ENCODE measurements at places on chromosomes 2 and 18. TPM values are rescaled to one million over a fixed set of nuclear protein-coding genes. Genes with fewer than 3 reads are reported as not detected.

- DNase-seq: no peak
Observed at GRCh38 chr2:219266886-219267285, 12.3 kb upstream of the DNAJB2 start.

DNA sequence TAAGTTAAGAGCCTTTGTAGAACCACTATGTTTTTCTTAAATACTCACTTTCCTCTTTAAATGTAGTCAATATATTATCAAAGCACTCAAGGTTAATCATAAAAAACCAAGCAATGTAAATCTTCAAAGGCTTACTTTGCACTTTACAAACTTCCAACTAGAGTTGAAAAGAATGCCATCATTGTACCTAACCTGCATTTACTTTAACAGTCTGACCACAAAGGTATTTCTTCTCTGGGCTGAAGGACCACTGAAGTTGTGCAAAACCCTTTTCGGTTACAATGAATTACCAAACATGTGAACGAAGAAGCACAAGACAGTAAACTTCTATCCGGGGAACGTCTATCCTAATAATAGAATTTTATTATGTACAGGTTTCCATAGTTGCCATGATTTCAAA lies 3.0 kb downstream of the HNRNPLL start:
- no peak for DNase-seq

- peak; percentile 89 for DNase-seq
Observed at GRCh38 chr2:231612456-231613330, 20.0 kb downstream of the TEX44 start.

GRCh38 chr2:6449343-6449742 lies 416.4 kb downstream of the CMPK2 start:
- no peak for DNase-seq

DNA sequence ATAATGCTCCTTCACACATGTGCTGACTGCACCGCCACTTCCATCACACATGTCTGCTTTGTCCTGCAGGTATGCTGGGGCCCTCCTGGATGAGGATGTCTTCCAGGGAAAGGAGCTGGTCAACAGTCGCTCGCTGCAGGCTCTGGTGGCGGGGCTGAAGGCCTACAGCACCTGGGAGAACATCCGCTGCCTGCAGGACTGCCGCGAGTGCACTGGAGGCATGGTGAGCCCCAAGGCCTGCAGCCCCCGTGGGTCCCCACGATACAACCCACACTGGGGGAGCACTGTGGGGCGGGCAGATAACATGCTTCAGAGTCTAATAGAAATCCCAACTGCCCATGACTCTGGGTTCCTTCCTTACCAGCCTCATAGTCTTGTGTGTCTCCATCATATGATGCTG lies 187.3 kb upstream of the BCL2L11 start:
- DNase-seq: no peak

DNA sequence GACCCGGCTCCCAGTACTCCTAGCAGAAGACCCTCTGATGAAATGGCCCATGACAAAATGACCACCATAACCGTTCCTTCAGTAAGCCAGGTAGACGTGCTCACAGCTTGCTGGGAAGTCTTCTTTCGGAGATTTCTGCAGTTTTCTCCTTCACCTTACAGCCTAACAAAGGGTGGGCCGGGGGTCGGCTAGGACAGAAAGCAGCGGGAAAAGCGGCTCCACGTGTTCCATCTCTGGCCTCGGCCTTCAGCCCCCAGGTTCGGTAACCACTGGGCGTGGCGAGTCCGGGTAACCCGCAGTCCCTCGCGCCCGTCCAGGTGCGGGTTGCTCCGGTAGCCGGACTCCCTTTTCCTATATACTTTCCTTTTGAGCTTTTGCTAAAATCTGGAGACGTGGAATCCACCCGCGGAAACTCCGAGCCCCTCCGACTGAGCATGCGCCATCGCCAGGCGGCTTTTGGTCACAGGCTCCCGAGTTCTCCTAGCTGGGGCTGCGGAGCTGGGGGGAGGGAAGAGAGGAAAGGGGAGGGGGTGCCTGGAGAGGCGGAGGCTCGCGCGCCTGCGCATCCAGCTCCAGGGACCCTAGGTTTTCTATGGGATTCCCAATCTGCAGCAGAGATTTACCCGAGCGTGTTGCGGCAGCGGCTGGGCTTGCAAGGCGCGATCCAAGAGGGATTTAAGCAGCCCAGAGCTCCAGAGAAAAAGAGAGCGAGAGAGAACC lies at the start of gene VSNL1:
VSNL1 (plus strand) TSS at position 604 of the 720 bp plus-strand sequence. CDS start 51,379 bp downstream, outside the sequence.
- DNase-seq: peak; percentile 93

- no peak for DNase-seq
Observed at GRCh38 chr2:177245010-177245422, 19.5 kb downstream of the NFE2L2 start.

DNA sequence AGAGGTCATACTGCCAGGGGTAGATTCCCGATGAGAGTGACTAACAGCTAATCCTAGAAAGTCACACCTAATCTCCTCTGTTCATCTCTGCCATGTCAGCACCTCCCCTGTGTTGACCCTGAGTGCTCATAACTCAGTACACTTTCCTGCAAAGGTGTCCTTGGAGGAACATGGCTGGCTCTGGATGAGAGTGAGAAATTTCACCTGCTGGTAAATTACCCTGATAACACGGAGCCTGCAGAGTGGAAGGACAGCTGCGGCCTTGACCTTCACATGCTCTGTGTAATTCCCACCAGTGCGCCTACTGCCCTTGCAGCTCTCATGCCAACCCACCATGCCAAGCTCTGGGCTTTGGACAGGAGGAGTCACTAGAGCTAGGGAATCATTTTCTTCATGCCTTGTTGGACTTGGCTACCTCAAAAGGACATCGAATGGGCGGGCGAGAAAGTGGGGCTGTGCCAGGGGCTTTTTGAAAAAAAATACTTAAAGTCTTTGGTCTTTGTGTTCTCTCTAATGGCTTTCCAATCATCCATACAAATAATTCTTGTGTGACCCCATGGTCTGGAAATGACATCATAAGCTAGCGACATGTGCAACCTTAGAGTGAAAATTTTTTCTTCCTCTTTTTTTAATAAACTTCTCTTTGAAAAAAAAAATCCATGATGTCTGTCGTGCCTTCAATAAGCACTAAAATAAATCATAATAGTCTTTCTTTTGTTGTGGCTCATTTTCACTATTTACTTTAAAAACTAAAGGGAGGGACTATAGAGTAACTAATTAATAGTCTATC lies 319.9 kb downstream of the MYCN start:
- DNase-seq: no peak

- no peak for DNase-seq
Observed at GRCh38 chr2:197993830-197994229, 189.4 kb downstream of the PLCL1 start.

- peak; percentile 14 for DNase-seq
Observed at GRCh38 chr18:8366656-8367055, 242.6 kb upstream of the RAB12 start.

The STAT1 gene
- total RNA-seq: 24.7 TPM

The CAMKMT gene
- total RNA-seq: 11.0 TPM

The TUBA4B gene
- not detected for total RNA-seq

The SCN1A gene
- 69.5 TPM for total RNA-seq

The SLC16A14 gene
- 52.7 TPM for total RNA-seq
